ENCODE measurements at places on chromosomes 11 and 22.

GRCh38 chr22:42493393-42493792 is 26.2 kb downstream of the RRP7A start:
- no peak for DNase-seq

- no peak for DNase-seq
These were observed 10.8 kb upstream of the COMT start for GRCh38 chr22:19930551-19931486.

GRCh38 chr11:3901249-3902025 is 46.0 kb downstream of the STIM1 start:
- no peak for DNase-seq

DNA sequence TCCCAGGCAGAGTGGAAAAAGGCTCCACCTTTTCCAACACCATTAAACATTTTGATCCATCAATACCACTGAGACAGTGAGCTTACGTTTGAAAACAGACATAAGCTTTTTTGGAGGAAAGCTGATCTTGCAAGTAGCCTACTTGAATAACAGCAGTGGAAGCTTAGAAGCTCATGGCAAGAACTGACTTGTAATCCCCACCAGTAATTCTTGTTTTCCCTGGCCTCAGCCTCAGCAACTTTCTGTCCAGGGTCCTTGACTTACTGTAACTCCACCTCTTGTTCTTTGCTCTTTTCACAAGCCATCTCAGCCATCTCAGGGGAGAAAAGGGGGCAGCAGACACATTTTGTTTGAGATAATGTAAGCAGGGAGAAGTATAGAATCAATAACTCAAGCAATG is 12.3 kb upstream of the MPZL2 start:
- no peak for DNase-seq

DNA sequence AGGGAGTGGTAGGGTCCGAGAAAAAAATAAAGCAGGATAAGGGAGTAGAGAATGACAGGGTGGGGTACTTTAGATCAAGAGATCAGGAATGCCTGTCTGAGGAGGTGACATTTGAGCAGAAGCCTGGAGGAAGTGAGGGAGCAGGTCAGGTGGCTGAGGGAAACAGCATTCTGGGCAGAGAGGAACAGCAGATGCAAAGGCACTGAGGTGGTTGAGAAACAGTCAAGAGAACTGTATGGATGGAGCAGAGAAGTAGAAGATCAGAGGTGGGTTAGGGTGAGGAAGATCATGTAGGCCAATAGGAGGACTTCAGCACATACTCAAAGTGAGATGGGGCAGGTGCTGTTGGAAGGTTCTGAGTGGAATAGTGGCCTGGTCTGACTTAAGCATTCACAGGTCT is 8.3 kb downstream of the ARHGEF17 start:
- DNase-seq, result no peak

GRCh38 chr11:115100706-115101105 is 403.5 kb downstream of the CADM1 start:
- no peak for DNase-seq

GRCh38 chr11:61657566-61658290 is 22.5 kb upstream of the DAGLA start:
- DNase-seq, result no peak

GRCh38 chr22:50403701-50404101 is 60.6 kb downstream of the PPP6R2 start:
- no peak for DNase-seq

GRCh38 chr11:65243797-65244196 is 18.0 kb upstream of the POLA2 start:
- no peak for DNase-seq

DNA sequence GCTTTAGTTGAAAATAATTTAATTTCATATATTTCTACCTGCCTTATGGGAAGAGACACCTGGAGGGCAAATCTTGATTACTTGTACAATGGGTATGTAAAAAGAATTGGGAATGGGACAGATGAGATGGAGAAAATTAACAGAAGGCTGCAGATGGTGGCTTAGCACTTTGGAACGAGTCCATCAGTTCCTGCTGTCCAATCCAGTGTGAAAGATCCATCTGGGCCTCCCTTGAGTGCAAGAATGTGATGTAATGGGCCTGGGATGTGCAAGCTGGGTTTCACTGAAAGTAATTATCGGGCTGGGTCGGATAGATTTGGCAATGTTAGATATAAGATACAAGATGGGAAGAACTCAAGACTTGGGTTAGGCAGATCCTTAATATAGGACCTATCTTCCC is 42.0 kb downstream of the CECR2 start:
- DNase-seq, result no peak

- DNase-seq, result no peak
These were observed 110.2 kb downstream of the MIAT start for GRCh38 chr22:26767351-26768155.

DNA sequence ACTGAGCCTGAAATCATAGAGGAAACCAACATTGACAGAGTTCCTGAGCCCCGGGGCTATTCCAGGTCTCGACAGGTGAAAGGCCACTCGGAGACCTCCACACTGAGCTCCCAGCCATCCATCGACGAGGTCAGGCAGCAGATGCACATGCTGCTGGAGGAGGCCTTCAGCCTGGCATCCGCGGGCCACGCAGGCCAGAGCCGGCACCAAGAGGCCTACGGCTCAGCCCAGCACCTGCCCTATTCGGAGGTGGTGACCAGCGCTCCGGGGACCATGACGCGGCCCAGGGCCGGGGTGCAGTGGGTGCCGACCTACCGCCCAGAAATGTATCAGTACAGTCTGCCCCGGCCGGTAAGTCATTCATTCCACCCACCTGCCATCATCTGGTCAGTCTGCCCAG is 54.9 kb downstream of the C11orf91 start:
- DNase-seq, result no peak

- no peak for DNase-seq
These were observed 6.7 kb downstream of the HPX start for GRCh38 chr11:6433998-6434660.

- no peak for DNase-seq
These were observed 9.8 kb upstream of the DDX10 start for GRCh38 chr11:108654994-108655631.

GRCh38 chr22:37186997-37187522 is 987 bp downstream of the C1QTNF6 start:
- DNase-seq, result no peak

DNA sequence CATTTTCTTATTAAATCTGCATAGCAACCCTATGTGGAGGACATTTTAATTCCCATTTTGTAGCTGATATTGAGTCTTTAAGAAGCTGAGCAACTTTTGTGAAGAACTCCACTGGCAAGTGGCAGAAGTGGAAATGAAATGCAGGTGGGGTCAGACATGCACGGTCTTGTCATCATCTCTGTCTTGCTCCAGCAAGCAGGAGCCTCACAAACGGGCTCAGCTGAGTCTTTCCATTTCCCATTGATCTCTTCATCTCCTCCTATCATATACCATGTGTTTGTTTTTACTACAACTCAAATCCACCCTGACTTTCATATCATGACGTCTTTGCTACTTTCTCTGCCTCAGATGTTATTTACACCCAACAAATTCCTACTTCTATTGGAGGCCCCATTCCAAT is 97.9 kb upstream of the TENM4 start:
- no peak for DNase-seq
